GM23248 (cell line): ENCODE measurements at places on chromosomes 11 and 22.

- peak; percentile 26 for DNase-seq
Measured at GRCh38 chr11:34987617-34988016, 71.2 kb downstream of the PDHX start.

GRCh38 chr11:36394926-36395325 is 98.8 kb downstream of the PRR5L start:
- DNase-seq, result no peak

DNA sequence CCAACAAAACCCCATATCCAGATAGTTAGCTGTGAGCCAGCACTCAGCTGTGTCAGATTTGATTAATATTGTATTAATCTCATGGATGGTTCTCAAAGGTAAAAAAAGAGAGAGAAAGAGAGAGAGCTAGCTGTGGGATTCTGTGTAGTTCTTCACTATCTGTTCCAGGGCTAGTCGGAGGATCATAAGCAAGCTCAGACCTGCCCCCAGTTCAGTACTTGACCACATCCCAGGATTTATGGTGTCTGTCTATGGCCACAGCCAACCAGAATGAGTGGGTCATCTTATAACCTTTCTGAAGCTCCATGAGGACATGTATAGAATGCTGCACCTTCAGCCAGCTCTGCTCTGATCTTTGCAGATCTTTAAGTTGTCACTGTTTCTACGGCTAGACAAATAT is 13.5 kb upstream of the B3GNT6 start:
- DNase-seq, result no peak

DNA sequence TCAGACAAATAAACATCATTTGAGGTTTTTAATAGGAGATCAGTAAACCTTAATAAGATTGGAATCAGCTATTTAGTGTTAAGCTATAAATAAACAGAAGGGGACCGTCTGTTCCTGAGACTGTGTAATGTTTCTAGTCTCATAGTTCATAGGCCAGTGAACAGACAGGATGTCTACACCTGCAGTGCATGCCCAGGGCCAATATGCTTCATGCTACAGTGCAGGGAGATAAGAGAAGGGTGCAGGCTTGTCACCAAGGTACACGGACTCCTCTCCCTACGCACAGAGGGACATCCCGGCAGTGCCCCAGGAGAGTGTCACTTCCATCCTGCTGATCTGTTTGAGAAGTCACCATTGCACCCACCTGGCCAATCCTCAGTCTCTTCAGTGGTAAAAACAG is 148.6 kb downstream of the OPCML start:
- no peak for DNase-seq

- peak; percentile 72 for DNase-seq
Measured at GRCh38 chr11:63673579-63673978, 2.4 kb upstream of the ATL3 start.

DNA sequence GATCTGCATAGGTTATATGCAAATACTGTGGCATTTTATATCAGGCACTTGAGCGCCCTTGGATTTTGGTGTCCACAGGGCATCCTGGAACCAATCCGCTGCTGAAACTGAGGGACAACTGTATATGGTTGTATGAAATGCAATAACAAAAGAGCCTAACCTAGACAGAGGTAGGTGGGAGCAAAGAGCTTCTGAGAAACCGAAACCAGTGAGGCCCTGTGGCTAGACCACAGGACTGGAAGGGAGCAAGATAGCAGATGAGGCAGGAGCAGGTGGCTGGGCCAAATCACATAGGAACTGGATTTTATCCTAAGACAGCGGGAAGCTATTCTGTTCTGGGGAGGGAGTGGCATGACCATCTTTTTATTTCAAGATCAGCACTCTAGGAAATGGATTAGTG is 30.1 kb downstream of the RCN1 start:
- no peak for DNase-seq

DNA sequence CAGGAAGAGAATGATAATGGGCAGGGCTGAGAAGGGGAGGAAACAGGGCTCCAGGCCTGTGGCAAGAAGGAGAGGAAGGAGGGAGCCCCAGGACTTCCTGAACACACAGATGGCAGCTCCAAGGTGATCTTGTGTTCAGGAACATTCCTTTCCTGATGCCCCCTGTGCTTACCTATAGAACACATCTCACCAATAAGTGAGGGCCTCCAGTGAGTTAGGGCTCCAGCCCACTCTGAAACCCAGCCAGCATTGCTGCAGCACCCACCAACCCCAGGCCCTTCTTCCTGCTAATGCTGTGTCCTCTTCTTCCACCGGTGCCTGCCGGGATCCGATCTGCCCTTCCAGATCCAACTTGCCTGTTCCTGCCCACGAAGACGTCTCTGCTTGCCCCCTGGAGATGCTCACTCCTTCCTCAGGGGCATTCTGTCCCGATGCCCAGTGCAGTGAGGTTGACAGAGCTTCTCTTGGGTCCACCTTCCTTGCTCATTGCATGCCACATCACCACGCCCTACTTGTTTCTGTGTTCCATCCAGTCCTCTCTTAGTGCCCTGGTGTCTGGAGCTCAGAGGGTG is 17.4 kb downstream of the ANKK1 start:
- no peak for DNase-seq

DNA sequence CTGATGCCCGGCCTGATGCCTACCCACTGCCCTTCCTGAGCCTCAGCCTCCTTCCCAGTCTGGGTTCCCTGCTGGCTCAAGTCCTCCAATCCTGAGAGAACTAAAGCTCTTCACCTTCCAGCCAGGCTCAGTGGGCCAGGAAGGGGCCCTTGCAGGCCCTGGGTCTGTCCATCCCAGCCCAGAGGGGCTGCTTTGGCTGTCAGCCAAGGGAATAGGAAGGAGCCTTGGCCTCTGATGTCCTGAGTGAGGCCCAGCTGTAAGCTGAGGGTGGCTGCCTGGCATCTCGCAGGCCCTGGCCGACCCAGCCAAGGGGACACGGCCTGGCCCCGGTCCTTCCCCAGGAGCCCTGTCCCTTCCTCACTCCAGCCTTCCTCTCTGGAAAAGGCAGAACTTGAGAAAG is 83.4 kb downstream of the DHCR7 start:
- DNase-seq, result no peak

GRCh38 chr11:96200243-96200642 is 142.8 kb downstream of the MAML2 start:
- DNase-seq, result peak; percentile 79

DNA sequence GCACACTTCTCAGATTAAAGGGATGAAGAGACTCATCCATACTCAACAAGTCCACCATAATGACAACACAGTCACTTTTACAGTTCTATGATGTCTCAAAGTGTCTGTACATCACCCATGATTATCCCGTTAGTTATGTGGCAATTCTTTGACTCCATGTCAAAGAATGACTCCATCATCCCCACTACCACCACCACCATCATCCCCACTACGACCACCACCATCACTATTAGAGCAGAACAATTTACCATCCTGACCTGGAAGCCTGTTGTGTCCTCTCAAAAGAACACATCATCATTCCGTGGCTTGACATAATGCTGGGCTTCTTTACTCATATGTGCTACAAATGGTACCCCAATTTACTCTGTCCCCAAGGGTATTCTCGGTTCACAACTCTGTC is 13.7 kb downstream of the PRR5L start:
- no peak for DNase-seq

- DNase-seq, result no peak
Measured at GRCh38 chr11:97502201-97502600, 1112.4 kb downstream of the JRKL start.

DNA sequence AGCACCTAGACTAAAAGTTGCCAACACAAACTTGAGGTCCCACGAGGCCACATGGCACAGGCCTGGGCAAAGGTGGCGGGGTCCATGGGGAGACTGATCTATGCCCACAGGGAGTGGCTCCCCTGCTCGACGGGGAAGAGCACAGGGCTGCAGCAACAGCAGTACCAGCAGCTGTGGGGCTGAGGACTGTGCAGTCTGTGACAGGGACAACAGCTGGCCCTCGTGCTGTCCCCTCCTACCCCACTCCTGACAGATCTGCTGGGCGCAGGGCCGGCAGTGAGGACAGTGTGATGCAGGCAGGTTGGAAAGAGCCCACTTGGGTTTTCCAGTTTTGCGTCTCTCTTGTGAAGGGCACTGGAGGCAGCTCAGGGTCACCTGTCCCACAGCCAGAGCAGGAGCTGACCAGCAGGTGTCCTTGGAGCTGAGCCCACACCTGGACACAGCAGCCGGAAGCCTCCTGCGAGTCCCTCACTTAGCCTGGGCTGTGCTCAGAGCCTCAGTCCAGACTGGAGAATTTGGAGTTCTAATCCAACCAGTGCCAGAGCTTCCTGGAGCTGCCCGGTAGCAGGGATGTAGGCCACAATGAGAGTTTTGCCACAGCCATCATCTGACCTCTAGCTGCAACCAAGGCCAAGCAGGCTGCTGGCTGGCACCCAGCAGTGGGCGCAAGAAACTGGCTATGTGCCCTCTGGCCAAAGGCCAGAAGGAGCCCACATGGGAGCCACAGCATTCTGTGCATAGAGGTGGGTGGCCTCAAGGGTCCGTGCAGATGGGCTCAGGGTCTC is 3.6 kb upstream of the GAS2L1 start:
- DNase-seq, result no peak

DNA sequence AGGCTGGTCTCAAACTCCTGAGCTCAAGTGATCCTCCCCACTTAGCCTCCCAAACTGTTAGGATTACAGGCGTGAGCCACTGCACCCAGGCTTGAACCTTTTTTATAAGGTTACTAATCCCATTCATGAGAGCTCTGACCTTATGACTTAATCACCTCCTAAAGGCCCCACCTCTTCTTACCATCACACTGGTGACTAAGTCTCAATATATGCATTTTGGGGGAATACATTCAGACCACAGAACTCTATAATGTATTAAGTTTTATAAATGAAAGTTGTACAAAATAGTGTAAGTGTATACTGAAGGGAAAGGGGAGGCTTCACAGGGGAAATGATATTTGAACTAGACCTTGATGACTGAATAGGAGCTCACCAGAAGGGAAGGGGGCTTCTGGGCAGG is 28.4 kb upstream of the RBFOX2 start:
- DNase-seq, result peak; percentile 60

GRCh38 chr11:31509051-31509428 is 382 bp downstream of the IMMP1L start:
- DNase-seq, result peak; percentile 35

- no peak for DNase-seq
Measured at GRCh38 chr11:76623884-76624419, 46.6 kb downstream of the LRRC32 start.

DNA sequence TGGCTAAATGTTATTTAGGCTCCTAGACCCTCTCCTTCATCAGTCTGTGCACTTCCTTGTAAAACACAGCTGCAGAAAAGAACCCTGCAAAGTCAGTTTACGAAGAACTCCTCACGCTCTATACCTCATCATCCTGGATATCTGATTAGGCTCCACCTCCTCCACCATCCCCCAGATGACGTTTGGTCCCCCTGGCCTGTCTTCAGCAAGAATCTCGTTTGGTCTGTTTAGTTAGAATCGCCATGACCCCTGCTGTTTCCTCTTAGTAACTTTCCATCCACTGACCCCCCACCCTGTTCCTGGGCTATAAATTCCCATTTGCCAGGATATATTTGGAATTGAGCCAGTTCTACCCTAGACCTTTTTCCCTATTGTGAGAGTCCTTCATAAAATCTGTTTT is 214.1 kb downstream of the OPCML start:
- DNase-seq, result no peak

- no peak for DNase-seq
Measured at GRCh38 chr22:42892571-42893316, 35.7 kb upstream of the ARFGAP3 start.

- no peak for DNase-seq
Measured at GRCh38 chr11:73397468-73398131, 21.4 kb downstream of the RELT start.

DNA sequence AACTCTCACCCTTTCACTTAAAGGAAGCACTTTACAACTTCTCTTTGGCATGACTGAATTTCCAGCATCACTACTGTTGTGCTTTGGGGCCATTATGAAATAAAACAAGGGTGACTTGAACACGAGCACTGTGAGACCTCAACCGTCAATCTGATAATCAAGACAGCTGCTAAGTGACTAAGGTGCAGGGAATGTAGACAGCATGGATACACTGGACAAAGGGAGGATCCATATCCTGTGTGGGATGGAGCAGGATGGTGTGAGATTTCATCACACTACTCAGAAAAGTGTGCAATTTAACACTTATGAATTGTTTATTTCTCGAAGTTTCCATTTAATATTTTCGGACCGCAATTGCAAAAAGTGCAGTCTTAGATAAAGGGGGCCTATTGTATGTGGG is 16.1 kb upstream of the EXPH5 start:
- DNase-seq, result peak; percentile 32

DNA sequence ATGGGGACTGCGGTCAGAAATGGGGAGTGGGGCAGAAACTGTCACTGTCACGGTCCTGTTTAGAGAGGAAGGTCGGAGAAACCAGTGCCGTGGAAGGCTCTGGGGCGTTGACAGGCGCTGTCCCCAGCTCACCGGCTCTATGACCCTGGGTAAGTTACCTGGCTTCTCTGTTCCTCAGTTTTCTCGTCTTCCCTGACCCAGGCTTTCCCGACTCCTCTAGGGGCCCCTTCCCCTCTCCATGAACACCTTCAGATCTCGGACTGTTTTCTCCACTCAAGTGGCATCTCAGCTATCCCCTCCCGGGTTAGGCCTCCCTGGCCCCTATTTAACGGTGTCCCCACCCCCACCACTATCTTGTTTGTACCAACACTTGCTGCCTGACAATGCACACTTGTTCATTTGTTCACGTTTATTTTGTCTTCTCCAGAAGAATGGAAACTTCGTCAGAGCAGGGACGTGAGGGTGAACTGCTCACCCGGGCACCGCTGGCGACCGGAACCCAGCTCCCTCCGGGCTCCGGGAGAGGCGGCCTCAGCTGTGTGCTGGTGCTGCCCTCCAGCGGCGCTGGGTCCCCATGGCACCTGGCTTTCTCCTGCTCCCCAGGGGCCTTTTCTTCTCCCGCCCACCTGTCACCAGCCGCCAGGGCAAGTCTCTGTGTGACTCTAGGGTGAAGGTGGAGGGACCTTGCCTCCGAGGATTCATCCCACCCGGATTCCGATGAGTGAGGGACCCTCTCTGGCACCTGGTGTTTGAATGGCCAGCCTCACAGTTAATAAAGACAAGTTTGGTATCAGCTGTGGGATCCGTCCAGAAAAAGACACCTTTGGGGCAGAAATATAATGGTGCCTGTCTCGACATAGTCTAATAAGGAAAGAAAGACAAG is 33.1 kb upstream of the SLC35C1 start:
- peak; percentile 93 for DNase-seq

DNA sequence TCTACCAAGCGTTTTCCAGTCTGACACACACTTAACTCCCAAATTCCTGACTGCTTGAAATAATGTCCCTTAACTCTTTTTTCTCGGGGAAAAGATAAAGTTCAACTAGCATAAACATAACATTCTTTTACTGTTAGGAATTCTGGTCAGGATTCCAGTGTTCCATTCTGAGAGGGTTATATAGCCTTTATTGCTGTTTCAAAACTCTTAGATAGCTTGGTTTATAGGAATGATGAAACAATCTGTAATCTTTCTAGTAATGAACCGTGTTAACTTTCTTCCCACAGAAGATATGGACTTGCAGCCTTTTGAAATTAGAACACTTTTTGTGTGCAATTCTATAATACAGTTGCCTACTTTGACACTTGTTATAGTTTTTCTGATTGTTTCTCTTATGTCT is 8.6 kb downstream of the REXO2 start:
- peak; percentile 46 for DNase-seq
